AG09309 (cell line): ENCODE measurements at places on chromosomes 5 and 9.

DNA sequence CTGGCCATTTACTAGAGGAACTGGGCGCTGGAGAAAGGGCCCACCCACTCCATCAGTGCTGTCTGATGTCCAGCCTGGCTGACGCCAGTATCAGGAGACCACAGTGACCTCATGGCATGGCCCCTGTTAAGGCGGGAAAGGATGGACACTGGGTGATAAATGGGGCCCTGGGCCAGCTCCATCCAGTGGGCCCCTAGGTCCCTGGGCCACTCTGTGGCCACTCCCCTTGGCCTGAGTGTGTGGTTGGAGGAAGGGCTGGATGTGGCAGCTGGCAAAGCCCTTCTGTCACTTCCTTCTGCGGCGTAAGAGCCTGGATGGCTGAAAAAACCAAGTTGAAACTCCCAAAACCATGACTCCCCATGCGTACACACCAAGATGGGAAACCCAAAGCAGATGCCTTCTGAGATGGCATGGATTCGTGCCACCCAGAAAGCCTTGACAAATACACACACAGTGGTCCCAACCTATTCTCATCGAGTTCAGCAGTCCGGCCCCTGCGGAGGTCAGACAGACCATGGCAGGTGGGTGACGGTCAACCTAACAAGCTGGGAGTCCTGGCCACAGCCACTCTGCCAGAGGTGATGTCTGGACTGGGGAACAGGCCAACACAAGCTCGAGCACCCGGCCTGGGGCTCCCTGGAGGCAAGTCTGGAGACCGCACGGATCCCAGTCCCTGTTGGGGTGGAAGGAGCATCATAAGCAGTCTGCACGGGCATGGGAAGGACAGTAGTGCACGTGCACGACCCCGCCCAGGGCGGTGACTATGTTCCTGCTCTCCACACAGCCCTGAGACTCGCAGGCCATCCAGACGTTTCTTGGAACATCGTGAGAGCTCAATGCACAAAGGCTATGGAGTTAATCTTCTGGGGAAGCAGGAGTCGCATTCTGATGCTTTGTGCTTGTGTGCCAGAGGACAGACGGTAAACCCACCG is 45.2 kb upstream of the NOTCH1 start:
- no peak for DNase-seq

DNA sequence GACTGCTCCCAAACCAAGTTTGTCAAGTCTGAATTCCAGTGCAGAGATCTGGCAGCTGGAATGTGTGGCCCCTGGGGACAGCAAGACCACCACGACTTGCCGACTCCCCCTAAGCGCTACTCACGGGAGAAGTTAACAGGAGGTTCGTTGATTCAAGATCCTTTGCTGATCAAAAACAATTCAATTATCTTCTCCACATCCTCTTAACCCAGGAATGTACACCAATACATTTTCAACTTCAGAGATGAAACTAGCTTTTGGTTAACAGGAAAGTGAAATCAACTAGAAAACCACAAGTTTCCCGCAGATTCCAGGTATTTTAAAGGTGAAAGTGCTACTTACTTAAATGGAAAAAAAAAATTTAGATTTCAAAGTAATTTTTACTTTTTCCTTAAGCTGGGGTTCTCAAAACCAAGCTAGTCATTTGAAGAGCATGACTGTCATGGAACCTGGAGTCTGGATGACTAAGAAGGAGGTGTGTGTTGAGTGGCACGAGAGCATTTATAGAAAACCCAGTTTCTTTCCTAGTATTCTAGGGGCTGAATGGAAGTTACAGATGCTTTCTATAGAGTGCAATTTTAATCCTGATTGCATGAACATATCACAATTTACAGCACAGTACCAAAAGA is 257.5 kb upstream of the PANK3 start:
- DNase-seq = no peak

DNA sequence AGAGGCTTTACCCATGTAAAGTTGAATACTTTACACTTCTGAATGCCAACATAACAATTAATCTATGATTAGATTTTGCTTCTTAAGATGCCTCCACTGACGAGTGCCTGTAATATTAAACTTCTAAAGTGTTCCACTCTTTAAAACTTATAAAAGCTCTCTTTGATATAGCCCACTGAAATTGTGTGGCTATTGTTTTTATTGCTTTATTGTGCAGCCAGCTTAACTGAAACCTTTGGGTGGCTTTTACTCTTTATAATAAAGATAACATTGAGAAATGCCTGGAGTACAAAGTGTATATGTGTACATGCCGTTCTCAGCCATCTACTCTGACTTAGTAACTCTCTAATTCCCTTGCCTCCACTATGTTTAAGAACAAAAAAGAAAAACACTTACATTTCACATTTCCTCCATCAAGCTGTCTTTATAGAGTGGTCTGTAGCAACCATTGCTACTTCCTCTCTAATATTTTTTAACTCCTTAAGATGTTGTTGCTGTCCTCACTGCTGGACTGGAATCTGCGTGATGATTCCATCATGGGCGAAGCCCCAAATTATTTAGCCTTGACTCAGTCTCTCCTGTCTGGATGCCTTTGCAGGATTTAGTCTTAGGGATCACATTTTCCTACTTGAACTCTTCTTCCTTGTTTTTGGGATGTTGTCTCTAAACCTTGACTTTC is 9.1 kb downstream of the PIK3R1 start:
- DNase-seq = no peak

- no peak for DNase-seq
Measured at GRCh38 chr5:112921026-112921832, 798 bp downstream of the REEP5 start.

DNA sequence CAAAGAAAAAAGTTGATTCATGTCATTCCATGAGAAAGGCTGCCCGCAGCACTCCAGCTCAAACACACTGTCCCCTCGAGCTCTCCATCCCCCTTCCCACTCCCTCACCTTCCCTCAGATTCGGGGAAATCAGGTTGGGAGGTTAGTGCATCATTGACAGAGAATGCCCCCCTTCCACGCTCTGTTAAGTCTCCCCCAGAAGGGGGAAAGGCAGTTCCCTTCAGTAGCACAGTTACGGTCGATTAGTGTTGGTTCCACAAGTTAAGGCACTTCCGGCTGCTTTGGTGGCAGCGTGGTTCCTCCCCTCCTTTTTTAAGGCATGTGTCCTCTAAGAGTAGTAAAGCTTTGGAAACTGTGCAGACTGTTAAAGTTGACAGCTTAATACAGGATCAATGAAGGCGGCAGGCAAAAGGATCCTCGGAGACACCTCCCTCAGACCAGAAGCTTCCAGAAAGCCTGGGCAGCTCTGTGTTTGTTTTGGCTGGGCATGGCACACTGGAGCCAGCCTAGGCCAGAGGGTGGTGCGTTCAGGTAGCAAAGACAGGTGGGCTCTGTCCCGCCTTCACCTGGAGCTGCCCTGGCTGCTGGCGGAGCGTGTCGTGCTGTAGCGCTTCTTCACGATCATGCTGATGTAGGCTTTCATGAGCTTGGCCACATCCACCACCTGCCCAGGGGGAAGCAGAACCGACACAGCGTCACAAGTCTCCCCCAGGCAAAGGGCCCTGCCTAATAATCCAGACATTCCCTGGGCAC is 49.5 kb upstream of the RETREG1 start:
- no peak for DNase-seq

GRCh38 chr9:99399474-99399873 is 177.4 kb downstream of the SEC61B start:
- DNase-seq = no peak

GRCh38 chr5:2353871-2354440 is 397.5 kb downstream of the IRX2 start:
- DNase-seq = no peak
